Mesothelial cell of epicardium (in vitro differentiated cells): ENCODE measurements at places on chromosomes 5 and 9. TPM values are rescaled to one million over a fixed set of nuclear protein-coding genes. Genes with fewer than 3 reads are reported as not detected.

DNA sequence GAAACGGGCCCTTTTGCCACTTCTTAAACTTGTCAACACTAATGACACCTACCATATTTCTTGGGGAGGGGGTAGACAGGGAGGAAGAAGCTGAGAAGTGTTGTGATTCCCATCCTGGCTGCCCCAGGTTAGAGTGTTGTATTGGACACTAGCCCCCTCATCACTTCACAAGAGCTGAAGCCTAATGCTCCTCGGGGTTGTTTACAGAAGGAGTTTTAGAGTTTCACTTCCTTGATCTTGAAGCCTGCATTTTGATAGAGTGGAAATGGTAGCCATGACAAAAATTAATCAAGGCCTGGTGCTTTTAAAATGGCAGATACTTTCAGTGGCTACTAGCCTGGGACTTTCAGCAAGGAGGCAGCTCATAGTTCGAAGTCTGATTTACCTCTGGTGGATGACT, 11.0 kb upstream of the FAM120AOS start:
- H3K27me3 ChIP-seq: no peaks in the 10 kb centered on the region
- DNase-seq: no peak
- H3K36me3 ChIP-seq: no peaks in the 10 kb centered on the region
- peak overlapping the region; percentile 59 for H3K27ac ChIP-seq
- peaks cover 55% of the 10 kb centered on the region for H3K4me1 ChIP-seq

GRCh38 chr5:10455277-10455670, 13.6 kb downstream of the ROPN1L start:
- no peak overlapping the region for H3K4me3 ChIP-seq
- no peaks in the 10 kb centered on the region for H3K36me3 ChIP-seq
- no peak overlapping the region for H3K27ac ChIP-seq
- H3K27me3 ChIP-seq: peaks cover 2% of the 10 kb centered on the region

The FOXD4L5 gene
- 0.16 to 0.29 TPM (median 0.22 TPM) in 3 replicates for total RNA-seq

The SELENOP gene
- 84.5 to 95.8 TPM (median 86.9 TPM) in 3 replicates for total RNA-seq

The POLR3G gene
- total RNA-seq: 1.6 to 2.1 TPM (median 1.7 TPM) in 3 replicates

The AFF4 gene
- 117 to 119 TPM (median 117 TPM) in 3 replicates for total RNA-seq

The IL4 gene
- not detected in 3 replicates for total RNA-seq
